ENCODE measurements at places on chromosomes 16 and 17. TPM values are rescaled to one million over a fixed set of nuclear protein-coding genes. Genes with fewer than 3 reads are reported as not detected.

GP2 gene
- total RNA-seq: not detected

DNAI2 gene
- not detected for total RNA-seq

- DNase-seq: peak; percentile 69
Observed at GRCh38 chr17:81923302-81924260, 4.0 kb downstream of the MAFG start.

CDH3 gene
- 4.7 TPM for total RNA-seq

DNA sequence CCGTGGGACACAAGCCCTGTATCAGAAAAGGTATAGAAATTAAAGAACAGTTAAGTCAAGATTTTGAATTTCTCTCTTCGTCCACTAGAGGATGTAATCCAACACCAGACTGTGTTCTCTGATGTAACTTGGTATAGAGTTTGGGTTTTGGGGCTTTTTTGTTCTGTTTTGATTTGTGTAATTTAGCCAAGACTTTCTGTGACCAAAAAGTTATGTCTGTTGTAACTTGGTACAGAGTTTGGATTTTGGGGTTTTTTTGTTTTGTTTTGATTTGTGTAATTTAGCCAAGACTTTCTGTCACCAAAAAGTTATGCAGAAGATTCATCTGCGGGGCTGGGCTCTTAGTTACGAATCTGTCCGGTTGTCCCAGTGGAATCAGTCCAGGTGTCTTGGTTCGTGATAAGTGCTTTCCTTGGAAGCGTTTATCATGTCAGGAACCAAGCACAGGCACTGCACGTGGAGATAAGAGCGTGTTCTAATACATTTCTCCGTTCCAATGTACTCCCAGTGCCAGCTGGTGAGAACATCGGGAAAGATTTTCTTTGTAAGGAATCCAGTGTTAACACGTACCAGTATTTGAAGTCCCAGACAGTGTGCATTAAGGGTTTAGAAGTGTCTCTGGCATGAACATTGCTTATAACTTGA is 44.1 kb upstream of the SEC14L1 start:
- no peak for DNase-seq

- DNase-seq: no peak
Observed at GRCh38 chr17:72715906-72716572, 376.4 kb downstream of the SLC39A11 start.

HSD17B2 gene
- total RNA-seq: not detected

- no peak for DNase-seq
Observed at GRCh38 chr16:16175296-16175695, 48.0 kb downstream of the ABCC6 start.

KRT28 gene
- not detected for total RNA-seq

- DNase-seq: no peak
Observed at GRCh38 chr17:43028221-43028861, 3.3 kb downstream of the RND2 start.

- no peak for DNase-seq
Observed at GRCh38 chr17:15086776-15087295, 178.3 kb downstream of the PMP22 start.

TPSB2 gene
- 0.79 TPM for total RNA-seq

DNA sequence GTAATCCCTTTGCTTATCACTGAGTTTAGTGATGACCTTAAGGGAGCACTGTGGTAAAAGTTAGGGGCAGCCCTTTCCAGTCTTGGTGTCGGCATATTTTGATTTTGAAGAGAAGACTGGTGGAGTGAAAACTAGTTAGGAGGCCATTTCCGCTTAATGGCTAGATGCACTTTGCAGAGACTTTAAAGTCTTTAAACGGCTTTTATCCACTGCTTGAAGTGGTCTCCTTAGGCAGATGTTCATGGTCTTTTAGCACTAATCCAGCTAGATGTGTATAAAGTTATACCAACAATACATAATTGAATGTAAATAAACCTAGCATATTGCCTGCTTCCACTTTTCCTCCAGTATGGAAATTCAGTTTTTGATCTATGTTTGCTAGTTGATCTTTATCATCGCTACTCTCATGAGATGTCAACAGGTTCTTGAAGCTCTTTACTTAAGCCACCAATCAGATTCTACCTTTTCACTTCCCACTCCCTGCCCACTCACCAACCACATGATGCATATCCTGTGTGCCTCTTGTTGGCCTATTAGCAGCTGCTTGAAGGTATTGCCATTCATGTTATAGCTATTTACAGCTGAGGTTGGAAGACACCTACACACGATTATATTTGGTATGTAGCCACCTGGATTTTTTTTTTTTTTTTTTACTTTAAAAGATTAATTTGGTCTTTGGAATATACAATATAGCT is 132.0 kb downstream of the NLK start:
- no peak for DNase-seq

- no peak for DNase-seq
Observed at GRCh38 chr17:73286863-73287296, 24.9 kb downstream of the CDC42EP4 start.

Data from dorsolateral prefrontal cortex (tissue), 122 donors.